ENCODE measurements at places on chromosomes 7 and 10. TPM values are rescaled to one million over a fixed set of nuclear protein-coding genes. Genes with fewer than 3 reads are reported as not detected.

DNA sequence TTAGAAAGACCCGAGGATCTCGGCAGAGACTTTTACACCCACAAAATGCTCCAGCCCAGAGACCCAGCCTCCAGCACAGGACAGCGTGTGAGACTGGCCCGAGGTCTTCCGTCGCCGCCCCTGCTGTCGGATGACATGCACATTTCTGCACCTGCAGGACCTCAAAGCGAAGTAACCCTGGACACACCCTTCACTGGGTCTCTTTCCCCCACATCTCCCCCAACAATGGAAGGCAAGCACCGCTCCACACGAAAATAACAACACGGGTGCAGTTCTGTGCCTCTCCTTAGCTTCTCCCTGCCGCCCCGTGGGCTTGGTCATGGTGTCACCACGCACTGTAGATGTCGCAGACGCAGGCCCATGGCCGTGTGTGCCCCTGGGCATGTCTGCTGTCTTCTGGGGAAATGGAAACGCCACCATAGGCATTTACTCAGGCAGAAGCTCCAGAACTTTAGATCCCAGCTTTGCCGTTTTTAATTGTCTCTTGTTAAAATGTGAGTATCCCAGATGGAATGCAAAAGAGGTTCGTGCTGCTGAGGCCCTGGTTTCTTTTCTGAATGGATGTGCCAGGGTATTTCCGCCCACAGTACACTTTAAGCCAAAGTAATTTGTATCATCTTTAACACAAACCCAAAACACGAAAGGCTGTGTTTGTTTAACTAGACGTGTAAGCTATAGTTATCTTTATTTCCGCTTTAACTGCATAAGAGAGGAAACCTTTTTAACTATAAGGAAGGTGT lies 237.9 kb downstream of the MGMT start:
- H3K36me3 ChIP-seq = no peaks in the 10 kb centered on the region
- H3K27ac ChIP-seq = no peak overlapping the region
- H3K4me3 ChIP-seq = no peak overlapping the region

DNA sequence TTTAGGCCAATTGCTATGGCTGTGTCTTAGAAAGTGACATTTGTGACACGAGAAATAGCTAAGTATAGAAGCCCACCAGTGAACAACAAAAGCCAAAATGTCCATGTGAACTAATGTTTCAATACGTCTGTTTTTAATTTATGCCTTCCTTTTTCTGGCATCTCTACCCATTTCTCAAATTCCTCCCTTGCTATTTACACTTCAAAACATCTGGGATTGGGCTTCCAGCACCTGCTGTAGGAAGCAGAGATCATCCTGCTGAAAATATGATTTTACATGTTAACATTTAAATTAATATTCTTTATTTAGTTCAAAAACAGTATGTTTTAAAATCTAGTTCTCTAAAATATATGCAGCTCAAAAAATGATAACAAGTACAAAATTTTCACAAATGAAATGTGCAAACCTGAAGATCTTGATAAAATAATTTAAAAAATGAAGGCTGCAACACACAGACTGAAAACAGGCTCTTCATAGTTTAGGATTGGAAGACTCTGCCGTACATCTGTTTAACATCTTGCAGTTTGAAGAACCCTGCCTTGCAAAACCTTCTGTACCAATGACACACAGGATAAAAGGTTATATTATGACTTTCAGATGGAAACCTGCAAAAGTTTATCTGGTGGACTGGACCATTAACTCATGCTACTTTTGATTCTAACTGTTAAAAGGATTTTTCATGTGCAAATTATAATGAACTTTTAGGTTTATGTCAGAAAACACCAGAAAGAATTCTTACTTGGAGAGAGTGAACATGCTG lies 408.4 kb downstream of the SUGCT start:
- H3K4me3 ChIP-seq = no peak overlapping the region
- no peaks in the 10 kb centered on the region for H3K4me1 ChIP-seq
- no peaks in the 10 kb centered on the region for H3K27me3 ChIP-seq
- DNase-seq = no peak
- no peak overlapping the region for H3K27ac ChIP-seq
- no peaks in the 10 kb centered on the region for H3K36me3 ChIP-seq

- DNase-seq = no peak
- no peak overlapping the region for H3K4me3 ChIP-seq
- no peaks in the 10 kb centered on the region for H3K36me3 ChIP-seq
- no peaks in the 10 kb centered on the region for H3K4me1 ChIP-seq
- no peak overlapping the region for H3K27ac ChIP-seq
- H3K27me3 ChIP-seq = peaks cover 7% of the 10 kb centered on the region
Measured at GRCh38 chr10:25696013-25696708, 237.9 kb upstream of the MYO3A start.

- H3K4me3 ChIP-seq = no peak overlapping the region
- DNase-seq = no peak
- no peak overlapping the region for H3K27ac ChIP-seq
- H3K4me1 ChIP-seq = peaks cover 23% of the 10 kb centered on the region
- H3K27me3 ChIP-seq = no peaks in the 10 kb centered on the region
- no peaks in the 10 kb centered on the region for H3K36me3 ChIP-seq
Measured at GRCh38 chr7:37769726-37770125, 78.7 kb upstream of the NME8 start.

DNA sequence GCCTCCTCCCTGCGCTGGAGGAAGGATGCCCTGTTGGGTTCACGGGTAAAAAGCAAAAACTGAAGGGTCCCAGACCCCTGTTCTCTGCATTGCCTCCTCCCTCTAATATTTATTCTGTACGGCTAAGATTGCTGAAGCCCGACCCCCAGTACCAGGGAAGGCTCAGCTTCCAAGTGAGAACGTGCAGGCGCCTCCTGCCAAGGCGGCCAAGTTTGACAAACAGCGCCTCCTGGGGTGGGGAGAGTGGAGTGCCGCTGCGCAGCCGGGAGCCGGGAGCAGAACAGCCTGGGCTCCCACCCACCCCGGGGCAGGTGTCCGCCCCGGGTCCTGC lies 4.7 kb upstream of the EBF3 start:
- no peak overlapping the region for H3K27ac ChIP-seq
- H3K36me3 ChIP-seq = no peaks in the 10 kb centered on the region
- H3K4me1 ChIP-seq = peaks cover 6% of the 10 kb centered on the region

- H3K4me1 ChIP-seq = peaks cover 62% of the 10 kb centered on the region
- no peaks in the 10 kb centered on the region for H3K36me3 ChIP-seq
- H3K27ac ChIP-seq = peak overlapping the region; percentile 92
- H3K4me3 ChIP-seq = peak overlapping the region; percentile 84
- H3K27me3 ChIP-seq = no peaks in the 10 kb centered on the region
Measured at GRCh38 chr7:131235489-131236317, 92.0 kb upstream of the MKLN1 start.

- no peak overlapping the region for H3K27ac ChIP-seq
- DNase-seq = no peak
- peaks cover 28% of the 10 kb centered on the region for H3K4me1 ChIP-seq
- no peaks in the 10 kb centered on the region for H3K27me3 ChIP-seq
Measured at GRCh38 chr10:112811741-112812551, 138.1 kb upstream of the TCF7L2 start.

DNA sequence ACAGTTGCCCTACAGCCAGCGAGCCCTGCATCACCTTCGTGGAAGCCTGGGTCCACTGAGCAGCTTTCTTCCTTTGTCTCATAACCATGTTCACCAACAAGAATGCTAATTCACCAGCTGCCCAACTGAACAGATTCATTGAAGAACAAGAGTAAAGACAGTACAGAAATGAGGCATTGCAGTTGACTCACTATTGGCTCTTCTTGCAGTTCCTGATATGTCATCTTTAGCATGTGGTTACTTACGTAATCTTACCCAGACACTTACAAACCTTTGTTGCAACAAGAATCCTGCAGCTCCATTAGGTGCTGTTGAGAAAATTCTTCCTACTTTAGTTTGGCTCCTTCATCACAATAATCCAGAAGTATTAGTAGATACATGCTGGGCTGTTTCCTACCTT lies 174.0 kb upstream of the TPK1 start:
- no peaks in the 10 kb centered on the region for H3K36me3 ChIP-seq
- H3K27me3 ChIP-seq = no peaks in the 10 kb centered on the region
- no peak overlapping the region for H3K27ac ChIP-seq

DNA sequence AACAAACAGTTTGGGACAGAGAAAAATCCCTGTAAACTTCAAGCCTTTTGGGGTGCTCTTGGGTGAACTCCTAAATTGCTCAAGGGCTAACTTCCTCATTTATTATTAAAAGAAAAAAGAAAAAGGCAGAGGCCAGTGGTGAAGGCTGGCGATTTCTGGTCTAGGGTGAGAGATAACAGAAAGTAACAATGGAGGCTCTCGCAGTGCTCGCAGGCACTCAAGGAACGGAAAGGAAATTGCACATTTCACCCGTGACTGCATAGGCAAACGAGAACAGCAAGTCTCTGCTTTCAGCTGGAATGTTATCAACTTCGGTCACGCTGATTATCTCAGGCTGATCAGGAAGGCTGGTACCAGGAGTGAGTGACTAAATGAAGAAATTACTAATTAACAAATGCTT lies 70.7 kb downstream of the PRKAG2 start:
- no peaks in the 10 kb centered on the region for H3K36me3 ChIP-seq
- DNase-seq = no peak
- H3K4me1 ChIP-seq = peaks cover 6% of the 10 kb centered on the region
- H3K27me3 ChIP-seq = no peaks in the 10 kb centered on the region
- H3K4me3 ChIP-seq = no peak overlapping the region

The TRIM8 gene
- 78.5 TPM for total RNA-seq

The SP8 gene
- total RNA-seq = not detected

The ADAM22 gene
- total RNA-seq = 0.29 TPM

The PON3 gene
- total RNA-seq = not detected
